ENCODE measurements at places on chromosomes 5 and 9.
A peak's percentile ranks its signal among the peaks of the same experiment; 100 is the strongest.

DNA sequence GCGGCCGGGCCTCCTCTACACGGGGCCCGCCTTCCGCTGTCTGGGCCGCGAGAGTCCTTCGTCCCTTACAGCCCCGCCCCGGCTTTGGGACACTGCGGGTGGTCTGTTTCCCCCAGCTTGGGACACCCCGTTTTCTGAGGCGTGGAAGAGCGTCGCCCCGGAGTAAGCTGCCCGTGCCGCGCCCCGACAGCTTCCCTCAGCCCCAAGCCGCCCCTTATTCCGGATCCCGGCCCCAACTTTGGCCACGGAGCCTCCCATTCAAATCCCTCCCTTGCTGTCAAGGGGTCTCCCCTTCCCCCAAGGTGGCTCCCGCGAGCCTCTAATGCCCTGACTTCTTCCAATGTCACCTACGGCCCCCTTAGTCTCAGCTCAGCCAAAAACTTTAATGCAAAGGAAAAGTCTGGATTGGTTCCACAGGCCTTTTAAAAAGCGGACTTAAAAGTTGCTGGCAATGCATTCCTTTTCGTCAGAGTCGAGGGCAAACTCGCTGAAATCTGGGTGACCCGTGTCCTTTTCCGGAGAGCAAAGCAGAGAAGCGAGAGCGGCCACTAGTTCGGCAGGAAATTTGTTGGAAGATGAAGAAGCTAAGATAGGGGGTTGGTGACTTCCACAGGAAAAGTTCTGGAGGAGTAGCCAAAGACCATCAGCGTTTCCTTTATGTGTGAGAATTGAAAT, 19.8 kb downstream of the EXOSC2 start:
- DNase-seq = no peak

GRCh38 chr5:137374110-137374714, 124.9 kb downstream of the SPOCK1 start:
- no peak for DNase-seq

GRCh38 chr9:108786901-108787689, 68.7 kb downstream of the ACTL7B start:
- DNase-seq = no peak

GRCh38 chr9:20884985-20885593, 146.4 kb downstream of the HACD4 start:
- peak; percentile 36 for DNase-seq

DNA sequence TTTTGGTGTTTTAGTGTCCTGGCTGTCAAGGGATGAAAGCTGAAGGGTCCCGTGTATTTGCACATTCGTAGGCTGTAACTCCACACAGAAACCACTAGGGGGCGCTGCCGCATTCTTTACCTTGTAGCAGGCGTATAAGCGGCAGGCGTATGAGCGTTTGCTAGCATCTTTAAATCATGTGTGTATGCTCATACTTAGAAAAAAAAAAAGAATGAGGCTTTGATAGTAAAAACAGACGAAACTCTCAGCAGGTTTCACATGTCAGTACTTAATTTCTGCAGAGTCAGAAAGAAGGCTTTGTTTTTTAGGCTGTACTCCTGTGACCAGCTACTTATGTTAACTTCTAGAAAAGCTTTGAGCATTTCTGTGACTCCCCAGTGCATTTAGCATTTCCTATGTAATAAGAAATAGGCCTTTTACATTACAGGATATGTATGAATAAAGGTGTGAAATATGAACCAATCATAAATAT, 218.8 kb upstream of the ADAMTSL1 start:
- peak; percentile 53 for DNase-seq

GRCh38 chr5:68269820-68270219, 54.3 kb downstream of the PIK3R1 start:
- DNase-seq = no peak

GRCh38 chr9:92151691-92152393, 36.6 kb upstream of the SPTLC1 start:
- DNase-seq = no peak

GRCh38 chr9:14310311-14310710, 3.6 kb downstream of the NFIB start:
- DNase-seq = no peak

DNA sequence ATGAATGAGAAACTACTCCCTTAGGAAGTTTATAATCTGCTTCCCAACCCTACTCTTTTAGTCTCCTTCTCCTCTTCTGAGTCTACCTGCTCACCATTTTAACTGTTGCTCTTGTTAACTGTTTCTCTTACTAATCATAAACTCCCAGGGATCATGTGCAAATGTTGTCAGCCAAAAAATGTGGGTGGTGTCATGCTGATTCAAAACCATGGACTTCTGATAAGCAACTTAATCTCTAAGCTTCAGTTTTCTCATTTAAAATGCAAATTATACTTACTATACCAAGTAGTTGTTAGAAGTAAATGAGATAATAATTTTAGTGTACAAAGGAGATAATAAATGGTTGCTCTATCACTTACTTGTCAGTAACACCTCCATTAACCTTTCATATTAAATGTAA, 45.9 kb upstream of the TLX3 start:
- DNase-seq = no peak

DNA sequence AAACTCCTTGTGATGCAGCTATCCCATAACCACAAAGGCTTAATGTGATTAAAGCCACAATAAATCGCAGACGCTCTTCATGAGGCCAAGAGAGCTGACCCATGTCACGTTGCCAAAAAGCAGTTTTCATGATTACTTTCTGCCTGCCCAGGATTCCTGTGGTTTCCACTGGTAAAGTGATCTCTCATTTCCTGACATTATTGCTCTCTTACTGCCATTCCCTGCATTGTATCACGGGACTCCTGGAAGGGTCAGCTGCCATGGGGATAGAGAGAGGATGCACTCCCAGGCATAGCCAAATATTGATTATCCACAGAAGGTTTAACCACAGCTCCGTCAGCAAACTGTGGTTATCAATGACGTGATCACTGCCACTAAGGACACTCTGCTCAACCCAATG, 103.8 kb upstream of the SLC1A3 start:
- DNase-seq = no peak

DNA sequence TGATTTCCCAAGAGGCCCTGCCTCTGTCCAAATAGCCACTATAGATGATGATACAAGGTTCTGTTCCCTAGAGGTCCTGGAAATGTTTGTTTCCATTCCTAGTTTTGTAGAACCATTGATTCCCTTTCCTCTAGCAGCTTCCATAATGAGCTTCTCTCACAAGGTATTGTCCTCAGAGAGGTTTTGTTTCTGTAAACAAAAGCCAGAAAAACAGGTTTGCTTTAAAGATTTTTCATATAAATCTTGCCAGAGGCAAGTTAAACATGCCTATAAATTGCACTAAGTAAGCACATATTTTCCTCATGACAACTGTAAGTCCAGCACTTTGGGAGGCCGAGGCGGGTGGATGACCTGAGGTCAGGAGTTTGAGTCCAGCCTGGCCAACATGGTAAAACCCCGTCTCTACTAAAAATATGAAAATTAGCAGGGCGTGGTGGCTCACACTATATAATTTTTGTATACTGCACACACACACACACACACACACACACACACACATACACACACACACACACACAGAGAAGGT, 1787.7 kb downstream of the EFNA5 start:
- DNase-seq = no peak

GRCh38 chr5:167051402-167051768, 1240.1 kb upstream of the WWC1 start:
- DNase-seq = no peak

DNA sequence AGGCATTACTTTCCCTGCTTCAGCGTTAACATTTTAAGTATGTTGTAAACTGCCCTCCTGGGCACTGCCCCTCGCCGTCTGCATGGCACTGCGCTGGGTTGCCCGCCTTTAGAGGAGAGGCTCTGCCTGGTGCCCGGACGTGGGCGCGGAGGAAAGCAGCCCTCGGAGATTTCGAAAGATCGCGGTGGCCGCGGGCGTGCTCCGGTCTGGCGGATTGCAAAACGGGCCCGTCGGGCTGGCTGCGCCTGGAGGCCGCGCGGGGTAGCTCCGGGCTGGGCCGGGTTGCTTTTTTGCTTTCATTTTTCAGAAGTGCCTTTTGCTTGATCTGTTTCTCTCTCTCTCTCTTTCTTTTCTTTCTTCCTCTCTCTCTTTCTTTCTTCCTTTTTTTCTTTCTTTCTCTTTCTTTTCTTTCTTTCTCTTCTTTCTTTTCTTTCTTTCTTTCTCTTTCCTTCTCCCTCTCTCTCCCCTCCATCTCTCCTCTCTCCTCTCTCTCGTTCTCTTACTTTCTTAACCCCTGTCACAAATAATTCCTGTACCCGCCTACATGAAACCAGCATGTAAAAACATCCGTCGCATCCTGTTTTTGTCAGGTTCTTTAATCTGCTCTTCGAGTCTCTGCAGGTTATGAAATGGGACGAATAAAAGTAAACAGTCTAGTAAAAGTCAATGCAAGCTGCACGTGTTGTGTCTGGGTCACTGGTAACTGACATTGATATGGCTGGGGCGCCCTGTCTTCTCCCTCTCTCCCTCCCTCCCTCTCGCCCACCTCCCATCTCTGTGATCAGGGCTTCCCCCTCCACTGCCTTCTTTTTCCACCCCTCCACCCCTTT, 1.7 kb downstream of the FST start:
- peak; percentile 51 for DNase-seq

DNA sequence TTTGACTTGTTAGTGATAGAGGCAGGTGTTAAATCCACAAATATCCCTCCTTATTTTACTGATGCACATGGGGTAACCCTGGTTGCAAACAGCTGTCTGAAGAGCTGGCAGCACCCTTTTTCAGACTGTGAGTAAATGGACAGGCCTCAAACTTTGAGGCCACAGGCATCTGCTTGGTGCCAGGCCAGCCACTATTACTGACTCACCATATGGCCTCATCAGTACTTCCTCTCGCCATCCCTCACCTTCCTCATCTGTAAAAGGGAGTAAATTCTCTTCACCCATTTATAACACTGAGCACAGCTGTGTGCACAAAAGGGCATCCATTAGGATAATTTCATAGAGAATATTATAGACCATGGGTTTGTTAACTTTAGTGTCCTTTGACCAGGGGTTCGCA, 11.9 kb upstream of the TNIP1 start:
- DNase-seq = peak; percentile 65

DNA sequence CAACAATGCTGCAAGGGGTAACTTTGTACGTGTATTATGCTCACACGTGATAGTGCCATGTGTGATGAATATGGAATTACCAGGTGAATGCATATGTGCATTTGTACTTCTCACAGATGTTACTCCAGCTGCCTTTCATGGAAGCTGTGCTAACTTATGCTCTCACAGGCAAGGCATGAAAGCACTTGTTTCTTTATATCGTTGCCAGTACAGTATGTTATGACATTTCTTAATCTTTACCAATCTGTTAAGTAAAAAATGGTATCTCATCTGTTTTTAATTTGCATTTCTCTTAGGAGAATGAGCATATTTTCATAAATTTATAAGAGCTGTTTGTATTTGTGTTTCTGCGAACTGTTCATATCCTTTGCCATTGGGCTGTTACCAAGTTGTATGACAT, 311.8 kb upstream of the DMRT1 start:
- no peak for DNase-seq

DNA sequence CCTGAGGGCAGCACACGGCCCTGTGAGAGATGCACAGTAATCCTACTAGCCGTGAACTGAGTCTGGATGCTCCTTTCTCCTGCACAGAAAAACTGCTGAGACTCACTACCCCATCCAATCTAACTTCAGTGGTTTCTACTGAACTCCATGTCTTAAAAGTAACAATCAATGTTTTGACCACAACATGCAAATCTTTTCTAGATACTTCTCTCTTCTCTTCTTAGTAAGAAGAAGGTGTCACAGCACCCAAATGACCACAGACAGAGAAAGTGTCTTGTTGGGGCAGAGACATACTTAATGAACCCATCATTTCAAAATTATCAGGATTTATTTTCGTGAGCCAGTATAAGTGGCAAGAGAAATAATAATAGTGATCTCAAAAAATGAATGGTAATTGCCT, 285.8 kb upstream of the MEF2C start:
- no peak for DNase-seq

DNA sequence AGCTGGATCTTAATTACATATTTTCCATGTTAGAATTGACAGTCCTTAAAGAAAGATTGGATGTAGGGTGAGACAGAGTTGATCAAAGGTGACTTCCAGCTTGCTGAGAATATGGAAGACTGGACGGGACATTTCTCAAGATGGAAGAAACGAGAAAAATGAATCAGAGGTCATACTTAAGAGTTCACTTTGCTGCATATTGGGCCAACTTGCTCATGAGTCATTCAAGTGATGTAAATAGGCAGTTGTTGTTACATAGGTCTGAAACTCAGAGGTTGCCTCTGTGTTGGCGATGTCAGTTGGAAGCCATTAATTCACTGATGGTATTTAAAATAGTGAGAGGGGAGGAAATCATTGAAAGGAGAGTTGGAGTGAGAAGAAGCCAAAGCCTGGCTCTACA, 132.8 kb downstream of the CD180 start:
- no peak for DNase-seq

DNA sequence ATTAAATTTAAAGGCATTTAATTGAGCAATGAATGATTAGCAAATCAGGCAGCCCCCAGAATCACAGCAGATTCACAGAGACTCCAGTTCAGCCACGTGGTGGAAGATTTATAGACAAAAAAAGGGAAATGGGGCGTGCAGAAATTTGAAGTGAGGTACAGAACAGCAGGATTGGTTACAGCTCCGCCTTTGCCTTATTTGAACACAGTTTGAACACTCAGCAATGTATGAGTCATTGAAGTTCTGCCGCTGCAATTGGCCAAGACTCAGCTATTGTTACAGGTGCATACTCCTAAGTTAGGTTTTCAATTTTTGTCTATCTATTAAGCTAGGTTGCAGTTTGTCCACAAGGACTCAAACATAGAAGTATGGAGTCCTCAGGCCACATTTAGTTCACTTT, 157.7 kb upstream of the SLC12A2 start:
- no peak for DNase-seq

DNA sequence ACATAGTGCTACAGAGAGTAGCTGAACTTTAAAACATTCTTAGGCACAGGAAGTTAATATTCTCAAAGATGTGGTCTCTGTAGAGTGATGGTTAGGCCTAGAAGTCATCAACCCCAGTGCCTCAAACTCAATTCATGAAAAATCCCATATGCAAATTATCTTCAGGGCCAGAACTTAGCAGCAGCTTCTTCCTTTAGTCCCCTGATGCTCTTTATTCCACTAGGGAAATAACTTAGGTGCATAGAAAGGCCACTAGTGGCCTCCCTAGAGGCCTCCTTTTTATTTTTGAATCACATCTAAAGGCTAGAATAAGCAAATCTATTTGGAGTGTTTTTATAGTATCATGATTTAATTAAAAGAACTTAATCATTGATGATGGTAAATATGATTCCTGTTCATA, 88.3 kb downstream of the GIN1 start:
- DNase-seq = no peak

- DNase-seq = no peak
Observed at GRCh38 chr5:8727396-8727795, 818.5 kb downstream of the SEMA5A start.

DNA sequence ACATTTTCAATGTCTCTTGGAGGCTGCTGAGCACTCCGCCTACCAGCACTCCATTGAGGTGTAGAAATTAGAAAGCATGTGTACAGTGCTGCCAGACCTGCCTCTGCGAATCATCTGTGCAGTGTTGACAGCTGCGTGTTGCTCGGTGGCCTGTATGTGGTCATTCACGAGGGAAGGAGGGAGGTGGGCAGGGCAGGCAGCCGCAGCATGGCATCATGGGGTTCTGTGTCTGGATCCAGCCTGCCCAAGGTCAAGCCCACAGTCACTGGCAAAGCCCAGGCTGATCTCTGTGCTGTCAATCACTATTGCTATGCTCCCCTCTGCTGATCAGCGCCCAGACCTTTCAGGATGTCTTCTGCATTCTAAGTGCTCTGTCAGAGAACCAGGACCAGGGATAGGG, 8.0 kb upstream of the PDZD2 start:
- no peak for DNase-seq

Measured in CD4-positive, alpha-beta T cell treated with Interleukin-1 beta for 1 hour (primary cell).